Stomach (tissue), 19 donors: ENCODE measurements at places on chromosomes 1 and 21. TPM values are rescaled to one million over a fixed set of nuclear protein-coding genes. Genes with fewer than 3 reads are reported as not detected.

DNA sequence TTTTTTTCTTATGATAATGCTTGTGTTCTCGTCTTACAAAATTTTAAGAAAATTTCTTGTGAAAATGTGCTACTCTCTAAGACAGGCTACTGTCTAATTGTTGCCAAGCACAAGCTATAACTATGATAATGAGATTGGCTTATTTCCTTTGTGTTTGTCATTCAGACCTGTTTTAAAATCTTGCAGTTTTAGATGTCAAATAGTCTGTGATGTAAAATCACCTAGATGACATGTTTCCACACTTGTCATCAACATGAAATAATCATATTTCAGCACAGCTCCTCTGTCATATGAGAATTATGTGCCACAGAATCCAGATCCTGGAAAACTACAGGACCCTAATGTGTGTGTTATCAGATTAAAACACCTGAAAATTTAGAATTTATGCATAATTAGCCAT is 539.7 kb downstream of the USP25 start:
- no peak for DNase-seq

DNA sequence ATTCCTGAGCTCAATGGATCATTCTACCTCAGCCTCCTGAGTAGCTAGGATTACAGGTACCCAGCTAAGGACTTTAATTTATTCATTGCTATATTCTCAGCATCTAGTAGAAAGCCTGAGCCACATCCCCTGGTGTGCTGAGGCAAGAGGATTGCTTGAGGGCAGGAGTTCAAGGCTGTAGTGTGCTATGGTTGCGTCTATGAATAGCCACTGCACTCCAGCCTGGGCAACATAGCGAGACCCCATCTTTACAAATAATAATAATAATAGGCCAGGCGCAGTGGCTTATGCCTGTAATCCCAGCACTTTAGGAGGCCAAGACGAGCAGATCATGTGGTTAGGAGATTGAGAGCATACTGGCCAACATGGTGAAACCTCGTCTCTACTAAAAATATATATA is 3.3 kb upstream of the RPS6KA1 start:
- no peak for DNase-seq

DNA sequence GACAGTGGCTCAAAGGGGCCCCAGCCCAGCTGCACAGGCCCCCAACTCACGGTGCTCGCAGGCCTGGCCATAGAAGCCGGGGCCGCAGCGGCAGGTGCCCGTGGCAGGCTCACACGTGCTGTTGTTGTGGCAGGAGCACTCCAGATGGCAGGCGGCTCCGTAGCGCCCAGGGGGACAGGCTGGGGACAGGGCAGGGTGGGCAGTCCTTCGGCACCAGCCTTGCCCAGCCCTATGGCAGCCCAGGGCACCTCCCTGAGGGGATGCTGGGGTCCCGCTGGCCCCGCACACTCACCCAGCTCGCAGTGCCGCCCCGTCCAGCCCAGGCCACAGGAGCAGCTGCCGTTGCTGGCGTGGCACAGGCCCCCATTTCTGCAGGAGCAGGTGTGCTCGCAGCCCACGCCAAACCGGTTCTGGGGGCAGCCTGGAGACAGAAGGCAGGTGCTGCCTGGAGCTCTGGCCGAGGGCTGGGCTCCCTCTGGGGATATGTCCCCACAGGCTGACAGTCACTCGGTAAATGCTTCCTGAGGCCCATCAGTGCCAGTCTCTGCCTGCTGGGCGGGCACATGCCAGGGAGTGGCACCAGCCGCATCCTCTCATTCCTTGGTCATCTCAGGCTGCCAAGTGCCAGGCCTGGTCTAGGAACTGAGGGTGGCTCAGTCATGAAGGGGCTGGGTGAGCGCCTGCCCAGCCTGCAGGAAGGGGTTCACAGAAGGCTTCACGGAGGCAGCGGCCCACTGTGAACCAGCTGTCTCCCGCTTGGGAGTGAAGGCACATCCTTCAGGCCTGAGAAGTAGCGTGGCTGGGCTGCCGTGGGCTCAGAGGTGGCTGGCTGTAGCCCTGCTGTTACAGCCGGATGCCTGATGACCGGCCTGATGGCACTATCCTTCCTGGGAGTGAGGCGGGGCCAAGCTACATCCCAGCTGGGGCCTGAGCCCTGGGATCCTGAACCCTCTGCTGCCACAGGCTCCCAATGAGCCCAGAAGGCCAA is 40.1 kb downstream of the ARHGEF16 start:
- no peak for DNase-seq

- no peak for DNase-seq
Measured at GRCh38 chr1:58789322-58789856, 5.5 kb upstream of the JUN start.

DNA sequence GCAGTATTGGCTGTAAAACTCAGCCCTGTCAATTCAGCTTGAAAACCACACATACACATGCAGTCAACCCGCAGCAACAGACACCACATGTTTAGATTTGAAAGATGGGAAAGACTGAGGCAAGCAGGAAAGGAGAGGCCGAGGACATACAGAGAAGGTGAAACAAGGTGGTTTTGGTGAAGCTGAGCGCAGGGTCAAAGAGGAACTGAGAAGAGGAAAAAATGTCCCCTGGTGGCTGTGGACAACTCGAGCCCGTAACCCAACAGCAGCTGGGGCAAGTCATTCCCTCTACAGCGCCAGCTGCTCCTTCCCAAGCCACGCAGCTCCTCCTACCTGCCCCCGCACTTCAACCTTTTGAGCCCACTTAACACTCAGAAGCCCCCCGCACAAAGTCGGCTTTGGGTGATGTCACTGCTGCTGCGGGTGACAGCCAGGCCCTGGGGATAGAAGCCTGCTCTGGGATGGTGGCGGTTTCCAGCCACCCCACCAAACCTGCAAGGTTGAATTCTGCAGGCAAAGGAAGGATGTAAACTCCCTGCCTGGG is 63.0 kb downstream of the KCNN3 start:
- no peak for DNase-seq

DNA sequence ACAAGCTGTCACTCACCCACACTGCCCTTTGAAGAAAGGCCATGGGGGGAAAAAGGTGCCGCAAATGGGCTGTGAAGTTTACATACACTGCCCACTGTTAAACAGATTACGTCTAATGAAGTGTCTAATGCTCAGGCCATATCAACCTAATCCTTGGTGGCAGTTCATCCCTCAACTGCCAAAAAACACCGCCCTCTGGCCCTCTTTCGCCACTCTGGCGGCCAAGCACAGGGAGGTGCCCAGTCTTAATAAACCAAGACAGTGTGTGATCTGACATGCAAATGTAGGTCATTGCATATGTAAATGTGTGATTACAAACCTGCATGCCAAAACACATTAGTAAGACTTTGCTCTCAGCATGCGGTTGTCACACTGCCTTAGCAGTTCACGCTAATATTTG is 89.5 kb downstream of the NEK7 start:
- no peak for DNase-seq

DNA sequence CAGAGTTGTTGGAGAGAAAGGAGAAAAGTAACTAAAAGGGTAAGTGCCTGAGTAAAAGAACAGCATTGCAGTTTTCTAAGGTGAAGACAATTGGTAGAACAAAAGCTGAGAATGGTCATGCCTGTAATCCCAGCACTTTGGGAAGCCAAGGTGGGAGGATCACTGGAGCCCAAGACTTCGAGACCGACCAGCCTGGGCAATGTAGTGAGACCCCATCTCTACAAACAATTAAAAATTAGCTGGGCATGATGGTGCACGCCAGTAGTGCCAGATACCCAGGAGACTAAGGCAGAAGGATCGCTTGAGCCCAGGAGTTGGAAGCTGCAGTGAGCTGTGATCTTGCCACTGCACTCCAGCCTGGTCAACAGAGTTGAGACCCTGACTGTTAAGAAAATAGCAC is 15.2 kb upstream of the PGD start:
- no peak for DNase-seq

- no peak for DNase-seq
Measured at GRCh38 chr1:245880754-245881403, 626.2 kb downstream of the SMYD3 start.

Gene ARHGAP30
- 7.5 TPM for total RNA-seq

Gene MXRA8
- total RNA-seq: 203 TPM

Gene AKNAD1
- total RNA-seq: 2.0 TPM
